CMK (cell line): ENCODE measurements at places on chromosomes 3 and 15.

DNA sequence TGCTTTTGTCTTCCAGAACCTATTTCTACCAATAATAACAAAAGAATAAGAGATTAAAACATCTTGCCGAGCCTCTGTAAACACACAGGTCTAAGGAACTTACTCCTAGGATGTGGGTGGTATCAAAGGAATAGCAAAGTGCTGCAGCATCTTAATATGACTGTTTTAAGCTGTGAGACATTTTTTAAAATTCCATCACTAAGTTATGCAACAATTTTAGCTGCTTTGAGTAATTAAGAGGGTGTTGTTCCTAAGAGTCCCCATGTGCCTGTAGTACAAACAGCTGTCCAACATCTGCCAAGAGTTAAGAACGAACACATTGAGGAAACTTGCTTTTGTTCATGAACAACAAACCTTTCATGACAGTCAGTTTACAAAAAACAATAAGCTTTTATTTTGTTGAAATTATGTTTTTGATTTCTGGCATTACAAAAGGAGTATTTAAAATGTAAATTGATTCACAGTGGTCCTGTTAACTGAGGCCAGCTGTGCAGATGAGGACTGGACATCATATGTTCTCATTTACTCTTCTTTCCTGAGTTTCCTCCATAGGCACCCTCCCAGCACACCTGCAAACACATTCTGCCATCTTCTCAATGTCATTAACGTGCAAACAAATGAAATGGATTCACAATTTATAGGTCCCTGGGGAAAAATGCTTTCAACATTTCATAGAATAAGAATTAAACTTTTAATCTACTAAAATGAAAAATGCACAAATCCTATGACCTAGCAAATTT, 337.3 kb upstream of the ARHGEF26 start:
- no peak for DNase-seq

DNA sequence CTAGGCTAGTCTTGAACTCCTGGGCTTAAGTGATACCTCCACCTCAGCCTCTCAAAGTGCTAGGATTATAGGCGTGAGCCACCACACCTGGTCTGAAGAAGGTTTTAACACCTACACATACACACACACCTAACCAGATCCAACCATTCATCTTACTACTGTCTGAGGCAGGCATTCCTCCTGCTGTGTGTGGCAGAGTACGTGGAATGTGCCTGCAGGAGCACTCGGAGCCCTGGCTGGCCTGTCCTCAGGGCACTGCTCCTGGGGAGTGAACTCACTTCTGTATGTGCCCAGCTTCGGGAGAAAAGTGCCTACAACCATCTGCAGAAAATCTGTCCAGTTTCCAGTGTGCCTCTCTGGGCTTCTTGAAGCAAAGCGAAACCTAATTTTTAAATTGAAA, 58.2 kb upstream of the LIMD1 start:
- no peak for DNase-seq

DNA sequence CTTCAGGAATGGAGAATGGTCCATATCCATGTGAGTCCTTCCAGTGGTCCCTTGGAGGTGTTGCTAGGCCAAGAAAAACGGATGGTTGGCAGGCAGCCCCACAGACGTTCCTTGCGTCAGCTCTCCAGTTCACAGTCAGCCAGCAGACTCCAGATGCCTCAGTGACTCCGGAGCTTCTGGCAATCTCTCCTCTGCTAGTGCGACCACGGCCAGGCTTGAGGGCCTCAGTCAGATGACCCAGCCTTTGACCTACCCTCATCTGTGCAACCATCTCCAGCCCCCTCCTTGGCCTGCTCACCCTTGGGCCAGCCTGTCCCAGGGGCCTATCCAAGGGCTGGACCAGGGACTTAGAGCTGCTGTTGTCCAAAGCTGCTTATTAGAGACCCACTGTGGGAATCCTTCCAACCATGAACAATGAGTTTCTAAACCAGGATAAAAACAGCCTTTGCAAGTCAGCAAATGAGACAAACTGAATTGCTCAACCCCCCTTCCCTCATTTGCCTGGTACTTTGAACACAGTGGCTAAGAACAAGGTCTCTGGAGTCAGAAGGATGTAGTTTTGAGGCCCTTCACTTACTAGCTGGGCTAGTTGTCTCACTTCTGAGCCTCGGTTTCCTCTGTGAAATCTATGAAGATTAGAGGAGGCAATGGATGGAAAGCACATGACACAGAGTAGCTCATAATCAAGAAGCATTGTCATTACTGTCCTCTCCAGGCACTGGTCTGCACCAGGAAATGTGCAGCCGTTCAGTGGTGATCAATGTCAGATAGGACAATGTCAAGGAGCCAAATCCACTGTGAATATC, 44.8 kb downstream of the ANP32A start:
- DNase-seq = no peak

GRCh38 chr15:88141269-88141889, 115.2 kb downstream of the NTRK3 start:
- no peak for DNase-seq

DNA sequence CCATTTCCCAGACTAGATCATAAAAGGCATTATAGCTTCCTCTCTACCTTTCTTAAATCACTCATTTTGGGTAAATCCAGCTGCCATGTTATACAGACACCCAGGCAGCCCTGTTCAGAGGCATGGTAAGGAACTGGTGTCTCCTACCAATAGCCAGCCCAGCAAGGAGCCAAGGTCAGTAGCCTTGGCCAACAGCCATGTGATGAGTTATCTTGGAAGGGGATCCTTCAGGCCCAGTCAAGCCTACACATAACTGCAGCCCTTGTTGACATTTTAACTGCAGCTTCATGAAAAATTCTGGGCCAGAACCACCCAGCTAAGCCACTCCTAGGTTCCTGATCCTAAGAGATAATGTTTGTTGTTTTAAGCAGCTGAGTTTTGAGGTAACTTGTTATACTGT, 29.0 kb upstream of the ZMAT3 start:
- DNase-seq = no peak

GRCh38 chr3:122942937-122943827, 84.4 kb downstream of the SEMA5B start:
- DNase-seq = peak; percentile 7

DNA sequence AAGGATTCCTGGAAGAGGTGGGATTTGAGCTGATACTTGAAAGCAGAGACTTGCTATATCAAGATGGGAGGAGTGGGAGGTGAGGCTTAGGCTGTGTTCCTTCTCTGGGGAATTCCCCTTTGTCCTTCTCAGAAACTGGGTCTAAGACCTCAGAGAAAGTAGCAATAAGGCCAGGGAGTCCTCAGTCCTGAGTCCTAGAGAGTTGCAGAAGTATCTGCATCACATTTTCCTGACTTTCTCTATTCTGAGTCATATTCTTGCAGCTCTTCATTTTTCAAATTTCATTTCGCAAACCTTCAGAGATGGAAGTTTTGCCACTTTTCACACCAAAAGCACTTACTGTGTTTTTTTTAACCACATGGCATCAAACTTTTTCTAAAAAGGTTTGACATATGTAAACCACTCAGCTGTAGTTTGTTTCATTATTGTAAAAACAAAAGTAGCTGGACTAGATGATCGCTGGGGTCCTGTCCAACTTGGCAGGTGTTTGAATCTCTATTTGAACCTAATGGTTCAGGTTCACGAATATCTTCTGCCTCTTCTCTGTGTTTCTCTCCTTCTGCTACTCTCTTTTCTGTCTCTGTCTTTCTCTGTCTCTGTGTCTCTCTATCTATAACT, 21.3 kb downstream of the COLQ start:
- DNase-seq = no peak

DNA sequence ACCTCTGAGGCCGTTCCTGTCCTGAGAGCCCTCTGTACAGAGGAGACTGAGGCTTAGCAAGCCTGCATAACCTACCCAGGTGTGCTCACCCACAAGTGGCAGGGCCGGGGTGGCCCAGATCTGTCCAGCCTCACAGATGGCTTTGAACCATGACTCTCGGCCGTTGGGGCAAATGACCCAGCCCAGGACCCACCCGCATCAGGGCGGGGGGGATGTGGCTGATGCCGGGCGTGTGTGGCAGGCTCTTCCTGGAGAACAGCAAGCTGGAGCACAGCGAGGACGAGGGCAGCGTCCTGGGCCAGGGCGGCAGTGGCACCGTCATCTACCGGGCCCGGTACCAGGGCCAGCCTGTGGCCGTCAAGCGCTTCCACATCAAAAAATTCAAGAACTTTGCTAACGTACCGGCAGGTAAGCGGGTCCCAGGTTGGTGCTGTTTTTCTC, 133.5 kb downstream of the LRRK1 start:
- no peak for DNase-seq

- DNase-seq = no peak
These were observed 3.5 kb upstream of the MTFMT start for GRCh38 chr15:65032801-65033537.

DNA sequence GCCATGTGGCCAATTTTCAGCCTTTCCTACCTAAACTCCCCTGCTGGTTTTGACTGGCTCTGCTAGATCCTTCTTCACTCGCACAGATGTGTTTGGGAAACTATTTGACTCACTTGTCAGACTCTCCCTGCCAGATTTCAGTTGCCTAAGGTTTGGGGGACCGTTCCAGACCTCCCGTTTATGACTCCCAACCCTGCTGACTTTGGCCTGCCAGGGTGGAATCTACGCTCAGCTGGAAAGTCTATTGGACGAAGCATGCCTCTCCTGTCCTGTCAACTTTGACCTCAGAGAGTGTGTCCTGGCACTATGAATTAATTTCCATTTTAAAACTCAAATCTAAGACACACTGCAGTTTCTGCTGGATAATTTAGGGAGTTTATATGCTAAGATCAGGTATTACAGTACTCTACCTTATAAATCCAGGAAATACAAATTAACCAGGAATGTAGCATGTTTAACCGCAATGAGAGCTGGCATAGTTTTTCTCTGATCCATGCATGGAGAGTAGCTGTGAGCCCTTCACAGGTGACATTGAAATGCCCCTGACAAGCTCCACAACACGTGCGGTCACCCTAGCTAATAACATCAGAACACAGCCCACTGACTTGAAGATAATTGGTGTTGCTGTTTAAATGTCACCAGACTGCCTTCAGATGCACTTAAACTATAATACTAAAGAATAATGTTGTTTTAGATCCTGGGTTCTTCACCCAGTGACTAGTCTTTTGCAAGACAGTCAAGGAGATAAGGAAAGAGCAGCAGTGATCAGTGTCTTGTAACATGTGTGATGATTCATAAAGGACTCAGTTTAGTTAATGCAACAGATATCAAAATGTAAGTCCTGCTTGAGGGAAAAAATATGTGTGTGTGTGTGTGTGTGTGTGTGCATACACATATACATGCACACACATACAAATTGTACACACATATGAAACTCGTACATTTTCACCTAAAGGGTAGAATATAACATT, 223.0 kb upstream of the MCTP2 start:
- DNase-seq = no peak

GRCh38 chr3:57274845-57275244, 17.6 kb downstream of the ASB14 start:
- no peak for DNase-seq

DNA sequence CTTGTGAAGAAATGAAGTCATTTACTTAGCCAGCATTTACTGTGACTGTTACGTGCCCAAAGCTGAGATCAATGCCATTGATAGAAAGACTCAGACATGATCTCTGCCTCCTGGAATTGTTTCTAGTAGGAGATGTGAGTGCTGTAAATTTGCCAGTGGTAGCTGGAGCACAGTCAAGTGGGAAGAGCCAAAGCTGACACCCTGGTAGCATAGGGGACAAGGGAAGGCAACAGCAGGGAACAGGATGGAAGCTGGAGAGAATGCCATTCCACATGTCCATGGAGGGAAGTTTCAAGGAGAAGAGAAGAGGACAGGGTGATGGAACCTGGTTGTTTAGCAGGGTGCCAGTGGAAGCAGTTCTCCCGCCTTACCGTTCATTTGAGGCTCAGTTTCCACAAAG, 64.0 kb downstream of the TCAIM start:
- no peak for DNase-seq

- DNase-seq = no peak
These were observed 3.2 kb upstream of the SIAH2 start for GRCh38 chr3:150765949-150766720.

GRCh38 chr3:38613426-38613825, 36.1 kb downstream of the SCN5A start:
- DNase-seq = no peak

DNA sequence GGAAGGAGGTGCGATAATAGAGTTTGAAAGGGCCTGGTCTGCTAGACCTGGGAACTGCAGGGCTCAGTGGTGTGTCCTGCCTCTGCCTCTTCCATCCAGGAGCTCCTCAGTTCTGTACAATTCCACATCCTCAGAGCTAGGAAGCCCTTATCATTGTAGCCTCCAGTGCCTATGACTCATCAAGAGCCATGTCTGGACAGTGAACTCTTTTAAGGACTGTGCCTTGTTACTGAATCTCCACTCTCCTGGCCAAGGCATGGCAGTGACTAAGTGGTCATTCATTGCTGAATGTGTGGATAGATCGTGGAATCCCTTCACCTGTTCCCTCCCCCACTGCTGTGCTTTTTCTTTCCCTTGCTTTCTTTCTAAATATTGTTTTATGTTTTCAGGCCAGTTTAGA, 2.9 kb downstream of the TIMP4 start:
- no peak for DNase-seq

- DNase-seq = no peak
These were observed 28.3 kb upstream of the TMEM42 start for GRCh38 chr3:44833394-44833793.

- no peak for DNase-seq
These were observed 133.0 kb upstream of the THBS1 start for GRCh38 chr15:39447881-39448280.

- DNase-seq = no peak
These were observed 9.3 kb upstream of the BCL2L10 start for GRCh38 chr15:52121896-52122295.

GRCh38 chr15:65869954-65870871, 922 bp downstream of the RAB11A start:
- peak; percentile 83 for DNase-seq

- DNase-seq = no peak
These were observed 193.2 kb downstream of the MEX3B start for GRCh38 chr15:81852411-81853149.
